GM19239 (cell line): ENCODE measurements at places on chromosomes 3 and 15.

DNA sequence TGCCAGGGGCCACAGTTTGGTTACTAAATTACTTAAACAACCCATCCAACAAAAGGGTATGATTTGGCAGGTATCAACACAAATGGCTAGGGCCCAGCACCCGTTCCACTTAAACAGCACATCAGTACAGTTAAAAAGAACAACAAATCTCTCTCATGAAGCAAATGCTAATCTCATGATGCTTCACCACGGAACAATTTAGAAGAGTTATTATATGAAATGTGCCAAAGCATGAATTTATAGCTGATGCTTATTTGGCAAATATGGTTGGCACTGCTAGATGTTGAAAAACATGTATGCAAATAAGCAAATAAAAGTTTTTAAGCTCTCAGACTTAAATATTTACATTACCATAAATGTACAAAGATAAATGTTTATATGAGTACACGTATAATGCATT, 2.3 kb downstream of the PEAK1 start:
- no peak for DNase-seq

- DNase-seq: no peak
Observed at GRCh38 chr3:71955240-71956068, 170.5 kb upstream of the PROK2 start.

DNA sequence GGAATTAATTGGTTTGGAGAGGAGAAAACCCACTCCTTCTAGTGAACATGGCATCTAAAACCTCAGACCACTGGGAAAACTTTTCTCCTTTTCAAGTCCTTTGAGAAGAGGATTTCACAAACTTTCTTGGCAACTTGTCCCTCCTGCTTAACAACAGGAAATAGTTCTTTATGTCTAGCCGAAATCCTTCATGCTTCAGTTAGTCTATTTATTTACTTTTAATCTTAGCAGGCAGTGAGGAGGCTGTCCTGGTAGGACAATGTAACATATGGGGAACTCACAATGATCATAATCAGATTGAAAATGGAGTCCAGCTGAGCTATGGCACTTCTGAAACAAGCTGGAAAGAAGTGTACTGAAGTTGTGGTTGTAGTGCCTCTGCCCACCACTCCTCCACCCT, 50.6 kb downstream of the KY start:
- DNase-seq: no peak

GRCh38 chr3:180871901-180872300, 40.6 kb upstream of the FXR1 start:
- no peak for DNase-seq

- no peak for DNase-seq
Observed at GRCh38 chr3:125479091-125479490, 40.9 kb downstream of the SNX4 start.

DNA sequence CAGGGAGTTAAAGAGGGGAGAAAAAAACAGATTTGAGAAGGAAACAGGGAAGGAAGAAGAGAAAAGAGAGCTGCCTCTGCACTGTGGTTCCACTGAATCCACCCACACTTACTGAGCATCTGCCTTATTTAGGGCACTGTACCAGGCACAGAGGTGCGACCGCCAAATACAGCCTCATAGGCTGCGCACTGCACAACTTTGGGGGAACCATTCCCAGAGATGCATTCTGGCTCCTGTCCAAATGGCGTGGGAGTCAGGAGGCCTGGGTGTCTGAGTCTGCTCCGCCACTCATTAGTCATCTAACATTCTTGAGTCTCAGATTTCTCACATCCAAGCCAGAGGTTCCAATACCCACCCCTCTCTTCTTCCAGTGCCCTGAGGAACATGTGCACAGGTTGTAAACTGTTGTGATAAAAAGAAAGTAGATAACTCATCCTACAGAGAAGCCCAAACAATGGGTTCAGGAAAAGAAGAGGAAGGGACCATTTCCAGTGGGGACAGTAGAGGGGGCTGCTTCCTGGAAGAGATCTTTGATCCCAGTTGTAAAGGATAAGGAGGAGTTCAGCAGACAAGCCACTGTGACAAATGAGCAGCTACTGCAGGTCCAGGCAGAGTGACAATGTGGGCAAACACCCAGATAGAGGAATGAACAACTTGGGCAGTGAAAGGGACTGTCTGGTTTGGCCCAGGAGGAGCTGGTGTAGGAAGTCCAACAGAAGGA, 254.6 kb downstream of the UACA start:
- DNase-seq: no peak

GRCh38 chr15:89401631-89402517, 67.2 kb upstream of the POLG start:
- no peak for DNase-seq

DNA sequence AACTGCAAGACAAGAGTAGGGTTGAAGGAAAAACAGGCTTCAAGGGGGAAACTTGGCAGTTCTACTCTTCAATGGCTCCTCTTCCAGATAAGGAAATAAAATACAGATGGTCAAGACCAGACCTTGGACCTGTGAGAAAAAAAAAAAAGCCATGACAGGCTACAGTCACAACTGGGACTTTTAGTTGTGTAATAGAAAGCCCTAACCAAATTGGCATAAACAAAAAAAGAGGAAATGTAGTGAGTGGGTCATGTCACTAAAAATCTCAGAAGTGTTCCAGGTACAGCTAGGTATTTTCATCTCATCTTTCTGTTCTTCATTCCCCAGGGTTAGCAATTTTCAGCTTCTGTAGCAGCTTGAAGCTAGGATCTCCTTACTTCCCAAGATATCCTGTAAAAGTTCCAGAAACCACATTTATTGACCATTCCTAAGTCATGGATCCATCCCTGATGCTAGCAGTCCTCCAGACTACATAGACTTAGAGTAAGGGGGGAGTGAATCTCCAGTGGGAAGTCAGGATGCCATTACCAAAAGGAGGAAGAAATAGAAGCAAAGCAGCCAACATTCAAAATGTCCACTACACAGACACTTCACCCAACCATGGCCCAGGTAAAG, 61.0 kb upstream of the CSTA start:
- no peak for DNase-seq

GRCh38 chr3:119937229-119937628, 155.3 kb downstream of the NR1I2 start:
- DNase-seq: peak; percentile 36

GRCh38 chr15:85313339-85313738, 67.1 kb upstream of the AKAP13 start:
- DNase-seq: no peak

DNA sequence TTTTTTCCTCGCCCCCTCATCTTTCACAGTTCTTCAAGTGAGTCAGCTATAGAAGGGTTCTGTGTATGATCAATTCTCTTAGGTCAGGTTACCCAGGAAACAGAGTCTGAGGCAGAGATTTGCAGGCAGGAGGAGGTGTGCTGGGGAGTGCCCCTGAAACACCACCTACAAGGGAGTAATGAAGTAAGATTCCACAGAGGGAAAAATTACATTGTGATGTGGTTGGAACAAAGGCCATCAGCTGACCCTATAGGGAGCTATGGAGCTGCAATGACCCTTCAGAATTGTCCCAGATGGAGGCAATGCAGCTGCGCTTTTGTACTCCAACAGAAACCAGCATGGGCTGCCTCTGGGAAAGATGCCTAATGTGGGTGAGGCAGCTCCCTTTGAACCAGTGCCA, 142.2 kb upstream of the CNTN3 start:
- no peak for DNase-seq

GRCh38 chr15:78859971-78860719, 12.5 kb upstream of the MORF4L1 start:
- DNase-seq: peak; percentile 45

GRCh38 chr3:179897231-179897630, 139.5 kb downstream of the PEX5L start:
- no peak for DNase-seq

- DNase-seq: no peak
Observed at GRCh38 chr3:134313847-134314587, 60.2 kb downstream of the AMOTL2 start.

DNA sequence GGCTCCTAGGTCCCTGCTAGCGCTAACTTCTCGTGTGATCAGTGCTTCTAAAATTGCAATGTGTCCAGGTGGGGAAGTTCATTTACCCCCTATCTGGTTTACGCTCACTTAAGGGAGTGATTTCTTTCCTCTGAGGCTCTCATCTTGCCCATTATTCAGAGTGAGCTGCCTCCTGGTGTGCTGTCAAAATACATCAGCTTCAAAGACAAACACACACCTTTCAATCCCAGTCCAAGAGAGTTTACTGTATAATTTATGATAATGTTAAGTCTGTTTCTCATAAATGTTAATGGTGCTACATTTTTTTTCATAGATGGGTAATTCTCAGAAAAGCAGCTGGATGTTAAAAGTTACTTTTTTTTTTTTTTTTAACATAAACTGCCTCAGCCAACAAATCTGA, 112.3 kb downstream of the RORA start:
- no peak for DNase-seq

GRCh38 chr3:67551361-67552016, 102.9 kb downstream of the SUCLG2 start:
- DNase-seq: no peak

DNA sequence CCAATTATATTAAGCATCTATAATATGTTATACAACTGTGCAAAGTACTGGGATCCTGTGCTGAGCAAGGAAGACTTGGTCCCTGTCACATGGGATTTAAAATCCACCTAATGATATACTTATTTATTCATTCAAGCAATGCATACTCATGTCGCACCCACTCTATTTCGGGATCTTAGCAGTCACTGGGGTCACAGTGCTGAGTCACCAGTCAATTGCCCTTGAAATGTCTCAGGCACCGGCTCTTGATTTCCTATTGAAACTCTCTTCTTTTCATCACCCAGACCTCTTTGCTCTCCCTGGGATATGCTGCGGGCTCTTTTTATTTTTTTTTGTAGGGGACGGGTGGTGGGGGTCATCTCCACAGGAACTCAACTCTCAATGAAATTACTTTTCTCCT, 194.5 kb upstream of the GAP43 start:
- no peak for DNase-seq

- no peak for DNase-seq
Observed at GRCh38 chr3:58613236-58614132, 36.3 kb upstream of the FAM107A start.

DNA sequence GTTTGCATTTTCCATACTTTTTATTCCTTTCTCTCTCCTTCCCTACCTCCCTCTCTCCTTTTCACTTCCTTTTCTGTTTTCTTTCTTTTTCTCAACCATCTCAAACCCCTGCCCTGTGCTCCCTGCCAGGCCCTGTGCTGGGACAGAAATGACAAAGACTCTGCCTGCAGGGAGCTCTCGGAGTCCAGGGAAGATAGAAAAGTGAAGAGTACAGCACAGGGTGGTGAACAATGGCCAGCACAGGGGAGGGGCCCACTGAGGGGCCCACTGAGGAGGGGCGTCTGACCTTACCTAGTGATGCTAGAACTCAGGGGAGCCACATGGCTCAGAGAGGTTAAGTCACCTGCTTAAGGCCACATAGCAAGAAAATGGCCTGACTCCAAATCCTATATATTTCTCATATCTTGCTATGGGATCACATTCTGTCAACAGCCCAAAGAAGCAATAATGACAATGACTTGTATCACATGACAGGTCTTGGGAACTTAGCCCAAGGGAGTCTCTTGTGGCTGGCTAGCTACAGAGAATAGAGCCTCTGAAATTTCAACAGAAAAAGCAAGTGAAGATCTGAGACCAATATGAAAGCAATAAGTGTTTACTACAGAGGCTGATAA, 44.3 kb upstream of the ATP2B2 start:
- no peak for DNase-seq

DNA sequence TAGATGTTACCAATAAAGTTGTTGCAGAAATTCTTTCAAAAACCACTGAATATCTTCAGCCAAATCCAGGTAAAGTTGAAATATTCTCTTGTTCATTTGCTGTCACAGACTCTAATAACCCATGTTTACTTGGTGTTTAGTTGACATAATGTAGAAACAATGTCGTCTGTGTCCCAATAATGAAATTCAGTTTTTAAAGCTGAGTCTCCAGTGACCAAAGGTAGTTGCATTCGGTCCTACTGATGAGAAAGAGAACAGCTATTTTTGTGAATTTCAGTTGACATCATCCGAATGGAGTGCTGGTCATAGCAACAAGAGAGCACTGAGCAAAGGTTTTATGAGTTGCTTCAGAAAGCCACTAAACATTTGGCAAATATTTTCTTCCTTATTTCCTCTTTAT, 88.8 kb upstream of the ADAMTSL3 start:
- no peak for DNase-seq

DNA sequence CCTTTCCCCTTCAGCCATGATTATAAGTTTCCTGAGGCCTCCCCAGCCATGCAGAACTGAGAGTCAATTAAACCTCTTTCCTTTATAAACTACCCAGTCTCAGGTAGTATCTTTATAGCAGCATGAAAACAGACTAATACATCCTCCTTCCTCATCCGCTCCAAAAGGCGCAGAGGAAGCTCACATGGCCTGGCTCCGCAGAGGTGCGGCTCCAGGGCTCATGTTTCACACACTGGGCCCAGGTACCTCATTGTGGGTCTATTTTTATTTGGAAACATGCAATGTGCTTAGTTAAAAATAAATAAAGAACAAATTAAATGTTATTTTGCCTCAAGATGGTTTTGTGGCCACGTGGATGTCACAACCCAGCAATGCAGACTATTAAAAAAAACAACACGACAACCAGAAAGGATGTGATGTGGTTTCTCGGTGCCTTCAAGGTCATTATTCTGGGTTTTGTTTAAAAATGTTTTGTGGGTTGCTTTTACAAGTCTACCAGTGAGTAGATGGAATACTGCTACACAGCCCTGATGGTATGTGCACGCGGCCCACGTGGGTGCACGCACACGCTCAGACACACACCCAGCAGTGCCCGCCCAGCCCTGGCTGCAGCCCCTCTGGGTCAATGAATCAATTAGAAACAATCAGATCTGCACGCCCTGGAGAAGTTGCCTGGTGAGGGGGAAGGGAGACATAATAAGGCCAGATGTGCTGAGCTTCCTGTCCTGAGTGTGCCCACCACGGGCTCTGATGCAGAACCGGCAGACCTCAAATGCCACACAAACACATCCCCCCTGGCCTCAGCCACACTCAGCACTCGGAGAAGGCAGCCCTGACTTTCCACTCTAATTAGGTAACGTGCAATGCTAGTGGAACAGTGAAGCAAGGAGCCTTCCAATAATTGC, 140.1 kb downstream of the ADAMTS17 start:
- no peak for DNase-seq

DNA sequence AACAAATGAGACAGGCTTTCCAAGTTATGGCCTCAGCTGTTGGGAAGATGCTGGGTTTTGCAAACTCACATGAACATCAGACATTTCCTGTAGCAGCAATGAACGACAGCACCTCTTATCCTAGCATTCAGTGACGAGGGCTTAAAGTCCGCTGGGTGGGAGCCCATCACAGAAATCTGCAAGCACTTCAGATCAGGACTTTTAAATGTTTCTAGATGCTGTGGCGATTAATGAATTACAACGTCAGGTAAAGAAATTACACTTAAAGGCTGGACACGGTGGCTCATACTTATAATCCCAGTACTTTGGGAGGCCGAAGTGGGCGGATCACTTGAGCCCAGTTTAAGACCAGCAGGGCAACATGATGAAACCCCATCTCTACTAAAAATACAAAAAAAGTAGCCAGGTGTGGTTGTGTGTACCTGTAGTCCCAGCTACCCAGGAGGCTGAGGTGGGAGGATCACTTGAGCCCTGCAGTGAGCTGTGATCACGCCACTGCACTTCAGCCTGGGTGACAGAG, 3.9 kb downstream of the AEN start:
- DNase-seq: no peak

- DNase-seq: no peak
Observed at GRCh38 chr3:35498506-35499210, 140.7 kb upstream of the ARPP21 start.

- no peak for DNase-seq
Observed at GRCh38 chr3:111568911-111569310, 26.2 kb downstream of the ZBED2 start.
